C1 segment of cervical spinal cord (tissue), 14 donors: ENCODE measurements at places on chromosomes 13 and 19.

GRCh38 chr13:23399347-23399746 is 34.2 kb downstream of the SACS start:
- DNase-seq, result no peak

- no peak for DNase-seq
Measured at GRCh38 chr13:62324842-62325241, 909.2 kb upstream of the PCDH20 start.

GRCh38 chr13:101845245-101846020 is 393.0 kb downstream of the ITGBL1 start:
- no peak for DNase-seq

DNA sequence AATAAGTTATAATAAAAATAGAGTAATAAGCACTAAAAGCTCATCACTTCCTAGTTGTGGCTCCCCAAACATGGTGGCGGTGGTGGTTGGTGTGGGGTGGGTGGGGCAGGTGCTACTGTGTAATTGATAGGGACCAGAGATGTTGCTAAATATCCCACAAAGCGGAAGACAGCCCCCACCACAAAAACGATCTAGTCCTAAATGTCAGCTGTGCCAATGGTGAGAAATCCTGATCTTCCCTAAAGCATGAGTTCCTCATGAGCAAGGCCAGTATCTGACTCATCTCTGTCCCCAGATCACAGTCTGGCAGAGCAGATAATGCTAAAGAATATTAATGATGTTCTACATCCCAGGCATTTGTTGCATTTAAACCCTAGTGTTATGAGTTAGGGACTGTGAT is 1.9 kb upstream of the EDDM13 start:
- DNase-seq, result no peak

DNA sequence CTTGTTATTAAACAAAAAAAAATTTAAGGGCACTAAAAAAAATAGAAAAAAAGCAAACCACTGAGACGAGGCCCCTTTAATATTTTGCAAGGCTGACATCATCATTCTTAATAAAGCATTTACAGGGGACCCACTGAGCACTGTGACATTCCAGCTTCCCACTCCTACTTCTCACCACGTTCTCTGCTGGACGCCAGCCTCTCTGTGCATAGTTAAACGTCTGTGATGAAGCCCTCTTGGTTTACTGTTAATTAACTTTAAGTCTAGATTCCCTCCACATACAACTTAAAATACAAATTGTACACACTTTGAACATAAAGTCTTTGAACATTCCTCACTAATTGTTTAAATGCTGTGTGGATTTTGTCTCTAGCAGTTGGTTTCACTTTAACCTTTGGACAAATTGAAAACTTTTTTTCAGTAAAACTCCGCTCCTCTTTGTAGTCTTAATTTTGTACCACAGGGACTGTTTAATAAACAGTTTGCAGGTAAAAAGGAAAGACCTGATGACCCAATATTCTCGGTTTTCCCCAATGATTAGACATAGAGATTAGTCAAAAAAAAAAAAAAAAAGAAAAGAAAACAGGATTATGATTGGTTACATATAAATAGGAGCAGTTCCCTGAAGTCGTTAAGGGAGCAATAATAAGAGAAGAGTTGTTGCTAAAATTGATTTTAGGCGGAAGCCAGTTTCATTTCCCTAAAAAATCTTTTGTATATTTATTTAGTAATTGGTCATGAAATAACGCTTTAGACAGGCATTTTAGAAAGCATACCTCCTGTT is 219.8 kb downstream of the MZT1 start:
- no peak for DNase-seq

- no peak for DNase-seq
Measured at GRCh38 chr19:44879309-44880065, 11.6 kb upstream of the TOMM40 start.
